ENCODE measurements at places on chromosomes 6 and 20.
A peak's percentile ranks its signal among the peaks of the same experiment; 100 is the strongest.

DNA sequence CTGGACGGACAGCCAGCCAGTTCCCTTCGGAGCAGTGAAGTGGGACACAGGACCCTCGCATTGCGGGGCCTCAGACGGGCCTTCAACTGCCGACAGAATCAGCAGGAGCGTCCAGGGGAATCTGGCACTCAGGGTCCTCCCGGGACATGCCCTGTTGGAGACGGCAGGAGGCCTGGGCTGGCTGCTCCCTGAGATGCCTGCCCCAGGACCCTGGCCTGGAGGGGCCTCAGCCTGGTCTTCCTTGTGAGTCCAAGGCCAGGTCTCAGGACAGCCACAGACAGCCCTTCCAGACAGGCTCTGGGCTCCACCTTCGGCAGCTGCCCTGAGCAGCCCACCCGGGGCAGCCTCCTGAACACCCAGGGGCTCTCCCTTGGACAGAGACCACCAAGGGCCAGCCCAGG lies 14.6 kb upstream of the HELZ2 start:
- no peak for DNase-seq

DNA sequence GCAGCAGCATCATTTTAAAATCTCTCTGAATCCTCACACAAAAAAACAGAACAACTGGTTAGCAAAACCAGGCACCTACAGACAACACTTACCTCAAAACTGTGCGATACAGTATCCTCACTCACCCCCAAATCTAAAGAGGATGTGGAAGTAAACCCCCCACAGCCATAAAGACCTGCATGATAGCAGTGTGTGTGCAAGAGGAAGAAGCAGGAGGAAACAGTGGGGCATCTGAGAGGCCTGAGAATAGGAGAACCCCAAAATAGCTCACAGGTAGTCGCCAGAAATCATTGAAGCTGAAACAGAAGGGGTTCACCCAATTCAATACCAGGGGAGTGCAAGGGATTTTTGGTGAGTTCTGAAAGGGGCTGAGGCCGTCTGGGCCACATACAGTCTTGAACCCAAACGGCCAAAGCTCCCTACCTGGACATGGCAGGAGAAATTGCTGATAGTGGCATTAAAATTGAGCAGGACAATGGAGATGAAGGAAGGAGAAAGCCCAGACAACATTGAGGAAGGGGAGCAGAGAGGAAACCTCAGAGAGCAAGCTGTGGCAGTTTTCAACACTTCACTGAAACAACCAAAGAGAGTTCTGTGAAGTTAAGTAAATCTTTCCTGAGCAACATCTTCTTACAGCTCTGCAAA lies 129.7 kb downstream of the FIG4 start:
- no peak for DNase-seq

- no peak for DNase-seq
These were observed 537.4 kb upstream of the BTBD3 start for GRCh38 chr20:11380283-11380682.

DNA sequence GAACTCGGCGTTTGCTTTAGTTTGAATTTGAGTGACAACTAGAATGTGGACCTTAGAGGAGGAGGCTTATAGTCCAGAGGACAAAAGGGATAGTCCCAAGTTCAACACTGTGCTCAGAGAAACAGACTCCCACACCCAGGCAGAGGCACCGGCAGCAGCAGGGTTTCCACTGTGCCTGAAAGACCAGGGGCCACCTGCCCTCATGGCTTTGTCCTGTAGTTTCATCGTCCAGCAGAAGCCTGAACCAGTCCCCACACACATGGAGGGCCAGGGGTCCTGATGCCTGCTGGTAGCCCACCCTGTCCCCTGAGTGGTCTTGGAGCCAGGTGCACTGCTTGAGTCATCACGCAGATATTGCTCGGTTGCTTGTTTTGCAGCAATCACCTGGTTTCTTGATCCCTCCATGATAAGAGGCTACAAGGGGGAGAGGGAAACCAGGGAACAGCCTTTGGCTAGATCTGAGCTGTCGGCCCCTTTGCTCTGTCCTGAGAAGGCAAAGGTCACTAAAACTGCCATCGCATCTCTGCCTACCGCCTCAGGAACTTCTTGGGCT lies 7.2 kb upstream of the ACSS1 start:
- DNase-seq = no peak

DNA sequence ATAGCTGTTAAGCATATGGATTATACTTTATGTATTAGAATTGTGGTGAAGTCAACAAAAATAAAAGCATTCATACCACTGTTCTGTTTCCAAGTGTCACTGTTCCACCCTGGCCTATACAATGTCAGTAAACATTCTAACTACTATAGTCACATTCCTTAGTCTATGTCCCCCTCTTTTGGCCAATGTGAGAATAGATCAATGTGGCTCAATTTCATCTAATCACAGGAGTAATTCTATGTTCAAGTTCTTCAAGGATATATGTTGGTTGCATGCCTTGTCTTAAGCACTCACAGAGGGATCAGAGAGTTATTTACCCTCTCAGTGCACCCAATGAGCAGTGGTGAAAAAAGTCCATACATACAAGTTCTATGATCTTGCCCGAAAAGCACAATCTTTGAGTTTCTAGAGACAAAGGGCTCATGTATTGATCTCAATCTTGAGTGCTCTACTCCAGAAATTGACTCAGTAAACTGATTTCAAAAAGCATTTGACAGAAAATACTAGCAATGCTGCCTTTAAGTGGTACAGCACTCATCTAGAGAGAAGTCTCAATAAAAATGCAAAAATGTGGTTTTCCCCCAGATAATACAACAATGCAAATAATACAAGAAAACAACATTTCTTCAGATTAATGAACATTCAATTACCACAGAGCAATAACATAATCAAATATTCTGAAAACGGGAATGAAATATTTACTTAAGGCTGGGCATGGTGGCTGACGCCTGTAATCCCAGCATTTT lies 16.5 kb downstream of the SMLR1 start:
- DNase-seq = peak; percentile 4

- no peak for DNase-seq
These were observed 529.1 kb upstream of the CITED2 start for GRCh38 chr6:139903411-139904157.

- DNase-seq = no peak
These were observed 349.8 kb downstream of the PRKN start for GRCh38 chr6:162377735-162378134.

DNA sequence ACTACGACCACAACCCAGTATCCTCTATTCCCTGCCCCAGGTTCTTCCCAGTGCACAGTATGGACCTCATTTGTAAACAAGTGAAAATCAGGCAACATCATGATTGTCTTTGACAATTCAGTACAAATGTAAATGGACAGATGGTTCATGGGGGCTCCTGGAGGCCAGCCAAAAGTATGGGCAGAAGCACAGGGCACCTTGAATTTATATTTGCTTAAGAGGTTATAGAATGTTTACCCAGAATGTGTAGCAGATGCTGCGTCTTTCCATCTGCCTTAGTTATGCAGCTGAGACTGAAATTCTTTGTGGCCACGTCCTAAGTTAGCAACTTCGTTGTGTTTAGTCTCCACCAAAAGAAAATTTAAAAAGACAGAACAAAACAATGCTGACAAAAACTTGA lies 559.6 kb upstream of the NRSN1 start:
- DNase-seq = no peak

GRCh38 chr6:168154263-168154917 lies 75.4 kb upstream of the FRMD1 start:
- no peak for DNase-seq

GRCh38 chr6:107305391-107305790 lies 154.0 kb downstream of the PDSS2 start:
- no peak for DNase-seq

GRCh38 chr6:147287869-147288271 lies 83.7 kb downstream of the STXBP5 start:
- no peak for DNase-seq

DNA sequence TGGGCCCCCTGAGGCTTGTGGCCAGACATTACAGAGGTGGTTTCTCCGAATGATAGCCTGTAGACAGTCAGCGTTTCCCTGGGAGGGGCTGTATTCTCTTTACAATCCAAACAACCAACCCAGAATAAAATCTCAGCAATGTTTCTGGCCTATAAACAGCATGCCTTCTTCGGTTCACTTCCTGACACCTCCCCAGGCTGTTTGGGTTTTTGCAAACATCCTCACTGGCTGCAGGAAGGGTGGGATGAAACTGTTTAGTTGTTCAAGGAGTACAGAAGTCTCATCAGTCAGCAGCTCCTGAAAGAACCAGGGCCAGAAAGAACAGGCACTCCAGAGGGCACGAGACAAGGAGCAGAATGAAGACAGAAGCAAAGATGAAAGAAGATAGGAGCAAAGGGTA lies 350.0 kb downstream of the QKI start:
- DNase-seq = no peak

GRCh38 chr20:36547186-36548005 lies 6.1 kb downstream of the MYL9 start:
- DNase-seq = no peak

- DNase-seq = no peak
These were observed 109.8 kb downstream of the SYCP2 start for GRCh38 chr20:59823491-59824259.

- peak; percentile 88 for DNase-seq
These were observed 8.2 kb upstream of the PXDC1 start for GRCh38 chr6:3759646-3760232.

- DNase-seq = no peak
These were observed 65.5 kb downstream of the PPP1R3G start for GRCh38 chr6:5150551-5151075.

GRCh38 chr6:111898452-111898851 lies 25.2 kb upstream of the FYN start:
- DNase-seq = no peak

DNA sequence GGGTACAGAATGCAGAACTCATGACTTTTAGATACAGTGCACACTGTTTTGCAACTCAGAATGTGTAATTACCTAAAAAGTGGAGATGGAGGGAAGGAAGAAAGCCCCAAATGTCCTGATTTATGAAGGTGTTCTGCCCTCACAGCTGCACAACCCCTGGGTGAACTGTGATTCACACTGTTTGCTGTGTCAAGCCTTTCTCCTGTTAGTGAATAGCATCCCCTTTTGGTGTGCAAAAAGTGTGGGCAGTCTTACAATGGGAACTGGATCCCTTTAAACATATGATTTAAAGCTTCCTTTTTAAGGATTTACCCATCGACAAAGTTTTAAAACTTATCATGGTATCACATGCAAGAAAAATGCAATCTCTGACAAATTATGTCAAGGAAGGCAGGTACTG lies 633.4 kb upstream of the EPHA7 start:
- DNase-seq = peak; percentile 38

GRCh38 chr6:26204332-26205160 lies 117.3 kb downstream of the HFE start:
- peak; percentile 97 for DNase-seq

DNA sequence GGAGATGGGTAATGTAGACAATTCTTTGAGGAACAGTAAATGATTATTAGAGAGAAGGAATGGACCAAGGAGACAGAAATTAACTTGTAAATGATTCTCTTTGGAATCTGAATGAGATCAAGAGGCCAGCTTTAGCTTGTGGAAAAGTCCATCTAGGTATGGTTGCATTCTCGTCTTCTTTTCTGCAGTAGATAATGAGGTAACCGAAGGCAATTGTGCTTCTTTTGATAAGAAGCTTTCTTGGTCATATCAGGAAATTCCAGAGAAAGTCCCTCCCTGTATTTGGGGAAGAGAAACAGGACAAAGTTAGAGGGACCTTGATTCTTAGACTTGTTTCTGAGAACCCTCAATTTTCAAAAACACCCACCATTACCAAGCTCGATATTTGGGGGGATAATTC lies 109.1 kb upstream of the PRSS16 start:
- no peak for DNase-seq

DNA sequence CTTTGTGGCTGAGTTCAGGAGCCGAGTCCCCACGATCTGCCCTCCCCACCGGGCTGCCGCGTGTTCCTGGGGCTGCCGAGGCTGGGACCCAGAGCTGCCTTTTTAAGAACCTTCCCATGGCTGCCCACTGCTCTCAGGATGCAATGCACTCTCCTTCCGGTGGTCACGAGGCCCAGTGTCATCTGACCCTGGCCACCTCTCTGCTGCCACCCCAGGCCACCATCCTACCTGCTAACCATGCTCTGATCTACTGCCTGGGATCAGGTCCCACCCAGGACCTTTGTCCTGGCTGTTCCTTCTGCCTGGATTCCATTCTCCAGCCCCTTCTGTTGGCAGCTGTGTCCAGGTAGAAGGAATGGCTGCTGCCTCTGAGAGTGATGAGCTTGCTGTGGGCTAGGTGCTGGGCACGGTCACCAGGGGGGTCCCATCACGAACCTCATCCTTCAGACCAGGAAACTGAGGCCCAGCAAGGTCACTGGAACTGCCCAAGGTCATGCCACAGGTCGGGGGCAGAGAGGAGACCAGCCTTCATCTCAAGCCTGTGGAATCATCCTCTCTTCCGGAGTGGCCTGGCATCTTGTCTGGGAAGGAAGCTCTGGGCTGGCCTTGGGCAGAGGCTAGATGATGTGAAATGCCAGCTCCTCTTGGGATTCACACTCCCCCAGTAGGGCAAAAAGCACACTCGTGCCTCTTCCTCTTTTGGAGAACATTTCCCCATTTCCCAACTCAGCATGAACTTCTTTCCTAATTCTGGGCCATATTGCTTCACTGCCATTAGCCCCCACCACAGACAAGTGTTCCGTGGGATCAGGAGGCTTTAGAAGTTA lies 20.5 kb downstream of the PCK1 start:
- DNase-seq = no peak

GRCh38 chr6:169342710-169343109 lies 89.1 kb upstream of the THBS2 start:
- no peak for DNase-seq

DNA sequence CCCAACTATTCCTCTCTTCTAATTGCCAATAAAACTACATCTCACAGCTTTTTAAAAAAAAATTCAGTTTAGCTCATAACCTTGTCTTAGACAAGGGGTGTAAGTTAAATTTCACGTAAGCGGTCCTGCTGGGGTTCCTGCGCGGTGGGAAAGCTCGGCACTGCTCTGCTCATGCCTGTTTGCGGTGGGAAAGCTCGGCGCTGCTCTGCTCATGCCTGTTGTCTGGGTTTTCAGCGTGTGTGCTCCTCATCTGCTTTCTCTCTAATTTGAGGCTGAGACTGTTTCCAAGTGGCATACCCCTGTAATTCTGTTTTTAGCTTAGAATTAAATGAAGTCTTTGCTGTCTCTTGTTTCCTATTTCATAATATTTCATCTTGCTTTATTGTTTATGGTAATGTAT lies 18.6 kb downstream of the ARID1B start:
- DNase-seq = no peak

GRCh38 chr6:4856785-4857184 lies 80.6 kb downstream of the CDYL start:
- no peak for DNase-seq

All from skeletal muscle cell (primary cell).